ENCODE measurements at places on chromosomes 6 and 20.
A peak's percentile ranks its signal among the peaks of the same experiment; 100 is the strongest.

- no peak for DNase-seq
Measured at GRCh38 chr6:160477901-160478300, 129.7 kb downstream of the SLC22A3 start.

GRCh38 chr6:134632024-134632423, 314.1 kb upstream of the SGK1 start:
- DNase-seq: no peak

DNA sequence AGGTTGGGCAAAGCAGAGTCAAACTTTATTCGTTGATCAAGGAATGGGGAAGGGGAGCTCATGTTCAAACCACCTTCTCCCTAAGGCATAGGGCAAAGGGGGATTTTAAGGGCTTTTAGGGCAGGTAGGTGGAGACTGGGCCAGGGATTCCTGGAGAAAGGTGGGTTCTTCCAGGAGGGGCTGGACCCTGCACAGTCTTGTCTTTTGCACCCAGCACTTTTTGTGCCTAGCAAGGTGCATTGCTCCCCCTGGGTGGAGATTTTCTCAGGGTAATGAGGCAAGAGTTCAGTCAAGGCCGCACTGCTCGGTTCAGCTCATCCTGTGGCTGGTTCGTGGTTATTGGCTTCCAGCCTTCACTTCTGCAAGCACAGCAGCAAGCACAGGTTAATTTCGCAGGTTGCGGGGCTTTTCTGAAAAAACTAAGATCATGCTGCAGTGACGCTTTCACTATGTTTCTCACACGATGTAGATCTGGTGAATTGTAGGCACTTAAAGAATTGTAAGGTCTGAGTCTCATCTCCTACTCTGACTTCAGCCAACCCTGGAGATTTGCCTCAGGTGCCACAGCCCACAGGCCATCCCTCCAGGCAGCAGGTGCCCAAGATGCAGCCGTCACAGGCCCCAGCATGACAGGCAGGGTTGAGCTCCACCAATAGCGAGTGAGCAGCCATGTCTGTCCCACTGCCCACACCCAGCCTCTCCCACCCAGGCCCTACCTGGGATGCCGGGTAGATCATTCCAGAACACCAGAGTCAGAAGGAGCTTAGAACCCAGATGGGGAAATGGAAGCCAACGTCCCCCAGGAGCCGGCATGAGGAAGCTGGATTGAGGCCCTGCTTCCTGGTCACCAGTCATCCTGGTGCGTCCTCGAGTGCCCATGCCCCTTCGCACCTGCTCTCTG, 37.1 kb downstream of the SUN5 start:
- DNase-seq: peak; percentile 60

DNA sequence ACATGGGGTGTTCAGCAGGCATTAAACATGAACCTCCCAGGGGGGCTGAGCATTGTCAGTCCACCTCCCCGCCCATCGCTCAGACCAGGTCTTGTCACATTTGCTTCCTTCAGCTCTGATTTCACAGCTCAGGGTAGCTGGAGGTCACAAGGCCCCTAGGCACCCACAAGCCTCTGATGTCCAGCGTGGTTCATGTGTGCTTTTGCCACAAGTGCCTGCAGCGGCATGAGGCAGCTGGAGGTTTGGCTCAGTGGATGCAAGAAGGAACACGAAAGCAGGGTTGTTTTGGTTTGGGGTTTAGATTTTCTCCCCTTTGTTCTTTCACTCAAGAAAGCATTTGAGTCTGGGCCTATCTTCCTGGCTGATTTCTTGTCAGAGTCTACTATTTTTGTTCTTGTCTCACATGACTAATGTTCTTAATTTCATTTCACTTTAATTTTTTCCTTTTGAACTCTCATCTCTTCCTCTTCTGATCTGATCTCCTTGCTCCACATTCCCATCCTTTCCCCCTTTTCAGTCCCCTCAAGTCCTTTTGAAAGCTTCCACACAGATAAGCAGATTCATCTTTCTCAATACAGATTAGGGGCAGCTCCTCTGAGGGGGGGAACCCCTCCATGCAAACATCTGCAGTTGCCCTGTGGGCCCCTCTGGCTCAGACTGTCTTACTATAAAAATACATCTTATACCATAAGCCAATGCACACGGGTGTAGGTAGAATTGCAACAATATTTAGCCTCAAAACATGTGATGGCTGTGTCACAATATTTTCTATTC, 68.1 kb upstream of the CEP85L start:
- DNase-seq: no peak

DNA sequence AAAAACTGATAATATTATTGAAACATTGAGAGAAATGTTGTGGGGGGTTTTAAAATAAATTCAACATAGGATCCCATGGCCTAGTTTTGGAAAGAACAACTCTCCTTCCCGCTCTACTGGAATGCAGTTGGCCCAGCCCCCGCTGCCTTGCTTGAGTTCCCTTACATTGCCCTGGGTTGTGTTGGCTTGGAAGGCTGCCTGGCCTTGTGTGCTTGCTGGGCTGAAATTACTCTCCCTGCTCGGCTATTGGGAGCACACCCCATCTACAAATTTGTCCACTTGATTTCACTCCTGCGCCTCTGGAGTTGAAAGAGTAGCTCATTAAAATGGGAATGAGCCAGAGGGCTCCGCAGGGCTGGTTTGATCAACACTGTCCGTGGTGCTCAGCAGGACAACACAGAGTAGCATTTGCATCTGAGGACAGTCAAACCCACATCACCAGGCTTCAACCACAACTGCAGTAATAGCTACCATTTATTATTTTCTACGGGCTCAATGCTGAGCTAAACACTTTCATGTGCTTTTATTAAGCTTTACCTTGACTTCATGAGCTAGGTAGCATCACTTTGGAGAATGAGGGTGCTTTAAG, 35.2 kb downstream of the DOK5 start:
- DNase-seq: no peak

DNA sequence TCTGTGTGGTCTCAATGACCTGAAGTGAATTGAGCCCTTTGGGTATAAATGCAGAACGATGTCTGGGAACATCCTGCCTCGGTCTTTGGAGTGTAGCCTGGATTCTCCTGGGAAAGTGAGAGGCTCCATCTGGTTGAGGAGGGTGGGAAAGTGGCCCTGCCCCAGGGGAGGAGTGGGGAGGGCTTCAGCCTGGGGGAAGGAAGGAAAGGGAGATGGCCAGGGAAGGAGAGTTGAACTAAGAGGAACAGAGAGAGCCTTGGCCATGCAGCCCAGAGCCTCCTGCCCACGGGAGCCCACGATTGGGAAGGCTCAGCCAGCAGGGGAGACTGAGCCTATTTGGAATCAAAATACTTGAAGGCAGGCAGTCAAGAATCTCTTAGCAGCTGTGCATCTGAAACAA, 2.3 kb upstream of the EPB41L1 start:
- DNase-seq: no peak

DNA sequence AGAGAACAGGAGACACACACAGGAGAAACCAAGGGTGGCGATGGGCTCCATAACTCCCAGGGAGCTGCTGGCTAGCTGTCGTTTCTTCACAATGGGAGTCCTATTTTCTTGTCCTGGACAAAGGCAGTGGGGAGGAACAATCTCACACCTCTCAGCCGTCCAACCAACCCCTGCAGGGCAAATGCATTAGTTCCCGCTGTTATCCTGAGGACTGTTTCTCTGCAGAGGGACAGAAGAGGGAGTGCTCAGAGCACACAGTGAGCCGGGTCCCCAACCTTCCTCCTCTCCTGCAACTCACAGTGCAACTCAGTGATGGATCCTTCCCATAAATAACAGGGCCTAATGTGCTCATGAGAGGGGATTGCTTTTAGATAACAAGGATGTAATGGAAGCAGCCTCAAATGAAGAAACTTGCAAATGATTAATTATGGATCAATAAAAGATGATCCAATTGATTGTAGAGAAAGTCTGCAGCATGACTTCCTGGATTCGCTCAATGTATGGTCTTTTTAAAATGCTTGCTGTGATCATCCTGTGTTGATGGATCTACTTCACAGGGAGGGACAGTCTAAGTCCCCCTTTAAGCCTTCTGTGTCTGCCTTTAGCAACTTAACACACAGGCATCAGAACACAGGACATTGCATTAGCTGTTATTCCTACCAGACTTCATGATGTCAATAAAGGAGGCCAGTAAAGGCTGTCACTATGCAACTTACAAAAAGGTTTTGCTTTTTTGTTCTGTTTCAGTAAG, 453.4 kb upstream of the AGPAT4 start:
- no peak for DNase-seq

DNA sequence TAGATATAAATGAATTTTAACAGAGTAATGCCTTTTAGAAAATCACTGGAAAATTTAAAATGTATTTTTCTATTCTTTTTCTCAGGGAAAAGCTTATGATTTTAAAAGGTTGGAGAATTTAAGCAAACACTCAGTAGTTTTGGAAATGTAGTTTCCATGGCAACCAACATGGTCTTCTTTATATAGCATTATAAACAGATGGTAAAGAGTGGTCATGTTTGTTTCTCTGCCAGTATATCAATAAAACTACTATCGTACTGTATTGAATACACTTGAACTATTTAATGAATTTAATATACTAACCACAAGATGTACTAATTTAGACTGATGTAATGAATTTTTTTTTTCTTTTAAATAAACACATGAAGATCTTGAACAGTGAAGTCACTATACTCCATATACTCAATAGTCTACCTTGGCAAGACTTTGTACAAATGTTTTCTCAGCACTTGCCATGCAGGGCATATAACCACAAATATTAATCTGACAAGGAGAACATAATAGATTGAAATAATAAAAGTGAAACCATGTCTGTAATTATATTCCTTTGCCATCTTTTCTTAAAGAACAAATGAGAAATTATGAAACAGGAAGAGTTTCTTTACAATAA, 105.5 kb downstream of the PDSS2 start:
- DNase-seq: no peak

Measured in T-helper 22 cell (primary cell).